ENCODE measurements at places on chromosomes 1 and 21.
A peak's percentile ranks its signal among the peaks of the same experiment; 100 is the strongest.

GRCh38 chr1:155001425-155001674 is 1.3 kb upstream of the ZBTB7B start:
- DNase-seq, result no peak

DNA sequence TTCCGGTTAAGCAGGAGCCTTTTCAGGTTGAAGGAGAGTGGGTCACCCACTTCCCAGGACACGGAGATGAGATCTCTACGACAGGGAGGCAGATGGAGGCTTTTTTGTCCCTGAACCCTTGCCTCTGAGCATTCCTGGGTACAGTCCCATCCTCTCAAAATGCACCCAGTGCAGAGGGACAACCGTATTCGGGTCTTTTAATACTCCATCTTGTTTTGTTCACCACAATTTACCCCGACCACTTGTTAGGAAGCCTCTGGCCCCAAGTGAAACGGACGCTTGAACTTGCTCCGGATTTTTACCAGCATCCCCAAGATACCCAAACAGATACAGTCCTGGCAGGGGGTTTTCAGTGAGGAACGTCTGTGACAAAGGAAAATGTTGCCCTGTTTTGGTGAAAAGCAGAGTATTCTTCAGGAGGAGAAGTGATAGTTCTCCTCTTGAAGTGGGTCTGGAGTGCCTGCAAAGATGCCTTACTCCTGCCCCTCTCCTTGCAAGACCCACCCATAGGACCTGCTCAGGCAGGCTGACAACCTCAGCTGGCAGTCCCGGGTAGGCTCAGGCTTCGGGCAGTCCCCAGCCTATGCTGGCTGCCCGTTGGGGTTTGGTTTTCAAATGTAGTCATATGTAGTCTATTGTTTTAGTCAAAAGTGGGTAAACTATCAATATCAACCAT is 669 bp upstream of the ARL8A start:
- DNase-seq, result peak; percentile 53

- no peak for DNase-seq
These were observed 41.2 kb upstream of the B3GALNT2 start for GRCh38 chr1:235545292-235545930.

DNA sequence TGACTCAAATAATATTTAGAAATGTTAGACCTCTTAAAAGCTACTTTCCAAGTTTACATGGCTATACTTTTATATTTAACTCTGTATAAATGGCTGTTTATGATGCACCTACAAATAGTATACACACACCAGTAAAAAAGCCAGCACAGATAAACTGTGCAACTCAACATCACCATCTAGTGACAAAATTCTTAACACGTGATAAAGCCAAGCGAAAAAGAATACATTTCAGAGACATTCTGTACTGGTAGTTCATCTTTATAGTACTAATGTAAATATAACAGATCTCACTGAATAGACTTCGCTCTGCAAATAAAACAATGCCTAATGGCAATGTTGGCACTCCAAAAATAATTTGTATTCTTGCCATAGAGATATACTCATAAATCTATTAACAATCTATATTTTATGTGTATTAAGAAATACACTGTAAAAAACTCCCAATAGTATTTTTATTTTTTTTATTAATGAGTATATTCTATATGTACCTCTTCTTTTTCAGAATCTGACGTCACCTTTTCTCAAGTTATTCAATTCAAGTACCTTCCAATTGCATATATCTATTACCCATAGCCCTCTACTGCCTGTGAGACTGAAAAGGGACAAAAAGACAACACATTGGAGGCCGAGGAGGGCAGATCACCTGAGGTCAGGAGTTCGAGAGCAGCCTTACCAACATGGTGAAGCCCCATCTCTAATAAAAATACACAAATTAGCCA is 100.2 kb downstream of the DPYD start:
- no peak for DNase-seq

- no peak for DNase-seq
These were observed 9.2 kb downstream of the SRSF4 start for GRCh38 chr1:29172415-29172939.

GRCh38 chr1:115648717-115649691 is 7.2 kb downstream of the VANGL1 start:
- no peak for DNase-seq

GRCh38 chr1:91725618-91725988 is 160.3 kb downstream of the TGFBR3 start:
- no peak for DNase-seq

DNA sequence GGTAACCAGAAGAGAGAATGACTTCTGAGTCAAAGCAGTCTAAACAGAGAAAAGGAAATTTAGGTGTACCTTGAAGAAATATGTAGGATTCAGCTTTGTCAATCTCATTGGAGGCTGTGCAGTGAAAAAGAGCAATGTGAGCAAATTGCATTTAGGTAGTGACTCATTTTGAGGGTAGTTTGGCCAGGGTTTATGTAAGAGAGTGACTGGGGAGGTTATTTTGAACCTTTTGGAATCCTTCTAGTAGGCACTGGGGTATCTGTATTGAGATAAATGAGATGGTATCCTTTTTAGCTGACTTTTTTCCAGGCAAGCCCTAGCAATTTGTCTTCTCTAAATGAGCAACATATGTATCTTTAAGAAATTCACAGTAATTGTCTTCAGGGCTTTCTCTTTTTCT is 95.9 kb downstream of the DISP1 start:
- DNase-seq, result no peak

- DNase-seq, result no peak
These were observed 41.8 kb downstream of the AJAP1 start for GRCh38 chr1:4696161-4696745.

DNA sequence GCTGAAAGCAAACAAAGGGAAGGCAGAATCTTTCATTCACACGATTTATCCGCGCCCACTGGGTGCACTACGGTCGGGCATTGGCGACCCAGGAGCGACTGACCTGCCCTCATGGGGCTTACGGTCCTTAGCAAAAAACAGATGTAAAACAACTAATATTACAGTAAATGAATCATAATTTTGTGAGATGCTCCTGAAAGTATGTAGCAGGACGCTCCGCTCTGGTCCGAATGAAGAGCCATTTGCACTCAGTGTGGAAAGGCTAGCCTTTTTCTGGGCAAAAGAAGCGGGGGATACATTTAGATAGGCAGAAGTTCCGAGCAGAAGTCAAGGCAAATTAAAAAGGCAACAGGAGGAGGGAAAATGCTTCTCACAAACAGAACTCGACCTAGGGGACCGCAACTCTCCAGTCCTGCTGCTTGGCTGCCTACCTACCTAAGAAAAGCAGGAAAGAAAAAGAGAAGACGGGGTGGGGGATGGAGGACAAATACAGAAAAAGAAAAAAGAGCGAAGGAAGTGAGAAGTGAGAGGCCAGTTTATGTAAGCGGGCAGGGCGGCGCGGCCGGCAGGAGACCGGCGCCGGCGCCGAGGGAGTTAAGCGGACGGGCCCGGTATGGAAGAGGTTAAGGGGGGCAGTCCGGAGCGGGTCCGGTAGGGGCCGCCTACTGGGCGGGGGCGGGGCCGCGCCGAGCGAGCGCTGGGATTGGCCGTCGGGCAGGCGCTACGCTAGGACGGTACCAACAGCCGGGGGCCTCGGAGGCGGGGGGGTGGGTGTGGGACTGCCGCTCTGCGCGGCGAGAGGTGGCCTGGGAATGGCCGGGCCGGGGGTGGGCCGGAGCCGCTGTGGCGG is at the start of gene FAM20B:
Gene FAM20B (plus strand): TSS at position 770 of the 850 bp plus-strand sequence. CDS start 17,954 bp downstream, outside the sequence.
- DNase-seq, result peak; percentile 92

DNA sequence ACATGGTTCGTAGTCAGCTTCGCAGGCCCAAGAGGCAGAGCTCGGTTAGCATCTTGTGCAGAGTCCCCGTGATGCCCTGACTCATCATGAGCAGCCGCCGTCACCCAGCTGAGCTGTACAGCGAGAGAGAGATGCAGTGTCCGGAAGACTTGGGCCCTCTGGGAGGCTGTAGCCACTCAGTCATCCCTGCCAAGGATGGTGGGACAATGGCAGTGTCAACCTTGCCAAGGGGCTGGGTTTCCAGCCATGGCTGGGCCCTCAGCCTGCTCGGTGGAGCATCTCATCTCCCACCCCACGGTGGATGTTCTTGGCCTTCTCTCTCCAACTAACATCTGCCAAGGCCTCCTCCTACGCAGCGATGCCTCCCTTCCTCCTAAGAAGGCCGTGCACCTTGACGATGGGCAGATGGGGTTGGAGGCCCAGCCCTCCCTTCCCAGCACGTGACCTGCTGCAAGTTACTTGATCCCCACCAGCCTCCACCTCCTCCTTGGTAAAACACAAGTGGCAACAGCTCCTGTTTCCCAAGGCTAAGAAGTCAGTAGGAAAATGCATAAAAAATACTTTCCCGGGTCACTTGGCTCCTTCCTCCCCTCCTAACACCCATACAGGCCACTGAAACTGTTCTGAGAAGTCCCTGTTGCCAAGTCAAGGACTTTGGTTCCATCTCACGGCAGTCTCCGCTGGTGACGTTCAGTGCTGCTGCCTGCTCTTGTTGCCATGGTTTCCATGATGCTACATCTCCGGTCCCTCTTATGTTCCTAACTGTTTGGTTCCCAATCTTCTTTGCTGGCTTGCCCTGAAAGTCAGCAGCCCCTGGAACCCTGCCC is 384.7 kb upstream of the VAMP3 start:
- DNase-seq, result no peak

GRCh38 chr1:85174503-85174902 is 26.3 kb downstream of the SYDE2 start:
- DNase-seq, result no peak

- no peak for DNase-seq
These were observed 153.3 kb upstream of the BEND5 start for GRCh38 chr1:48930011-48930410.

DNA sequence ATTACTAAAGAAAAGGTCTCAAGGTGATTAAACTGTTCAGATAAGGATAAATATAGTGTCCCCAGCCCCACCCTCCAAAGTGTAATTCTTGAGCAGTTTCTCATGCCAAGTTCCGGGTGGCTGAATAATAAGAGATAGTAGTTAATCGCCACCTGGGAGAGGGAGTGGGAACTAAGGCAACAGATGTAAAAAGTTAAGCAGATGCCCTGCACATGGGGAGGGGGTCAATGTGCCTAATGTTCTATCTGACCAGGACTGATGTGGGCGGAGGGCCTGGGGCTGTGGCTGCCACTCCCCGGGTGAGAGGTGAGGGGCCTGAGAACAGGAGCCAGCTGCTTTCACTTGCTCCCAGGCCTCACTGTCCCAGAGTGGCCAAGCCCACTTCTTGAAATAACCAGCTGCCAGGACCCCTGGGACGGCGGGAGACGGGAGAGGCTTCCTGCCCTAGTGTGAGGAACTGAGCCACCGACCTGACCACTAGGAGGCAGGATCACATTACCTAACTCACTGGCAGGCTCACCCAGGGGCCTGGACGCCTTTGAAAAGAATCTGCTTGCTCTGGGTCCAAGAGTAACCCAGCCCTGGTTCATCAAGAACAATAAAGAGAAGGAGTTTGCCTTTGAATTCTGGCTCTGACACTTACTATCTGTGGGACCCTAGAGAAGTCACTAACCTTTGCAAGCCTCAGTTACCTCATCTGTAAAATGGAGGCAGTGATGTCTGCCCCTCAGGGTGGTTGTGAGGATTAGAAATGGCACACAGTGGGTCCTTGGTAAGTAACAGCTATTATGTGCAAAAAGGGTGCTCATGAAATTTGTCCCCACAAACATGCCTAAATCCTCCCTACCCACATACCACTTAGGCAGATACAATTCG is 179.2 kb downstream of the ATG4C start:
- peak; percentile 35 for DNase-seq

- no peak for DNase-seq
These were observed 221.8 kb upstream of the PLXNA2 start for GRCh38 chr1:208465786-208466590.
